ENCODE measurements at places on chromosomes 4 and X.

DNA sequence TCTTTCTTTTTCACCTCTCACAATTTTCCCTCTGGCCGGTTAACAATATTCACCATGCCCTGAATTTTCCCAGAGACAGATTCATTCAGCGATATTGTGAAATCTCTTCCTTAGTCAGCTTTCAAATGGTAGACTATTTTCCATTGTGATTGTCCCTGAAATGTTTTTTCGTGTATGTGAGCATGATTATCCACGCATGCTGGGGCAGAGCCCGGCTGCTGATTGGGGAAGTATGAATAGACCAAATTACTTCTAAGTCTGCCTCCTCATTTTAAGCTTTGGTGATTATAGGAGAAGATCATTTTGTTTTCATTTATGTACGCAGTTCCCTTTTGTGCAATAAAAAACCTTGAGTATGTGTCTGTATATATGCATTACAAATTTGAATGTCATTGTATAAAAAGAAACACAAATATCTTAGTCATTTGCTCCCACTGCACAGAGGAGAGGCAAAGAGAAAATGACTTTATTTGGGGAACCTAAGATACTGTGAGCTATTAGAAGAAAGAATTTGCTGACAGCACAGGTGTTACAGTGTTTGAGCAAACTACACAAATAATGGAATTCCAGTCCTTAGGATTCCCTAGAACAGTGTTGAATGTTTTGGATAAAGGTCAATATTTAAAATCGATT lies 11.3 kb downstream of the DTHD1 start:
- DNase-seq, result no peak

GRCh38 chr4:156939801-156940200 lies 31.8 kb downstream of the PDGFC start:
- DNase-seq, result no peak

DNA sequence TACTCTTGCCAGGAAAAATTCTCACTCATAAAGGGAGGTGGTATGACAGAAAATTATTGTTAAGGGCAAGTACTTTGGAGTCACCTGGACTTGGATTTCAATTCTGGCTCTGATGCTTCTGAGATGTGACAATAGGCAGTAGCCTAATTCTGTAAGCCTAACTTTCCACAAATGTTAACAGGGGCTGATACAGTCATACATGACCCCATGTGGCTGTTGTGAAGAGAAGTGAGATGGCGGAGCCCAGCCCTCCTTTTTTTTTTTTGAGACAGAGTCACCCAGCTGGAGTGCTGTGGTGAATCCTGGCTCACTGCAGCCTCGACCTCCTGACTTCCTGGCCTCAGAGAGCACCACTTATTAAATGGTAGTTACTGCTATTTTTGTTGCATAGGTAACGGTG lies 54.4 kb upstream of the IRF2 start:
- DNase-seq, result no peak

DNA sequence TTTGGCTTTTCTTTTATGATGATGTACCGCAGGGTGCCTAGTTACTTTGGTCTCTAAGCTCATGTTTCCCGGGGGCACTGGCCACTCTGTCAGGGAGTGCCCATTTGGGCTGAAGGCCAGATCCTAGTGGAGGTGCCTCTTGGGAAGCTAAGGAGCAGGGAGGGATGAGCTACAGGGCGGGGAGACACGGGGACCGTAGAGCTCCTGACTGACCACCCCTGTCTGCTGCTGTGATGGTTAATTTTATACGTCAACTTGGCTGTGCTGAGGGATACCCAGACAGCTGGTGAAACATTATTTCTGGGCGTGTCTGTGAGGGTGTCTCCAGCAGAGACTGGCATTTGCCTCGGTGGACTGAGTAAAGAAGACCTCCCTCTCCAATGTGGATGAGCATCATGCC lies 24.9 kb upstream of the CLDN24 start:
- DNase-seq, result no peak

GRCh38 chrX:153381684-153382532 lies 19.2 kb downstream of the PNMA6E start:
- DNase-seq, result no peak

GRCh38 chr4:122827879-122828601 lies 1.4 kb downstream of the FGF2 start:
- no peak for DNase-seq

- no peak for DNase-seq
Observed at GRCh38 chrX:103503853-103504207, 15.5 kb downstream of the RAB40A start.
